Placental pericyte (primary cell): ENCODE measurements at places on chromosomes 2 and 18. TPM values are rescaled to one million over a fixed set of nuclear protein-coding genes. Genes with fewer than 3 reads are reported as not detected.

The ANKRD30BL gene
- total RNA-seq = 0.14 TPM in 1 of 2 replicates, not detected in the other

The TMEM178A gene
- total RNA-seq = 0.14 and 0.88 TPM in 2 replicates

The NDUFB3 gene
- total RNA-seq = 20.8 and 28.5 TPM in 2 replicates

The NFE2L2 gene
- 51.0 and 116 TPM in 2 replicates for total RNA-seq

The KIAA1328 gene
- 3.3 and 7.9 TPM in 2 replicates for total RNA-seq

The COLEC12 gene
- 15.0 and 28.9 TPM in 2 replicates for total RNA-seq

The CDH7 gene
- total RNA-seq = not detected in 2 replicates

The RAD51AP2 gene
- under 0.01 TPM in 1 of 2 replicates, not detected in the other for total RNA-seq

The REG3G gene
- not detected in 2 replicates for total RNA-seq

The SOX11 gene
- total RNA-seq = under 0.01 and 0.14 TPM in 2 replicates

The CD226 gene
- total RNA-seq = 1.1 and 1.5 TPM in 2 replicates

The ABHD3 gene
- total RNA-seq = 5.3 and 7.9 TPM in 2 replicates

The LANCL1 gene
- total RNA-seq = 16.2 and 43.7 TPM in 2 replicates

The CD302 gene
- total RNA-seq = 3.6 and 4.2 TPM in 2 replicates

The LIMS4 gene
- total RNA-seq = 18.6 and 22.8 TPM in 2 replicates

The FAM110C gene
- not detected in 2 replicates for total RNA-seq

The LDLRAD4 gene
- 0.14 and 0.88 TPM in 2 replicates for total RNA-seq

The UGT1A5 gene
- total RNA-seq = not detected in 2 replicates

The PPP4R1 gene
- total RNA-seq = 94.1 and 146 TPM in 2 replicates

The SULT1C2 gene
- not detected in 2 replicates for total RNA-seq

The HRH4 gene
- total RNA-seq = under 0.01 and 0.14 TPM in 2 replicates

The TRABD2A gene
- total RNA-seq = 1.8 and 2.6 TPM in 2 replicates

The RESP18 gene
- not detected in 2 replicates for total RNA-seq

The CERKL gene
- 0.14 TPM in 1 of 2 replicates, not detected in the other for total RNA-seq

The CNOT9 gene
- 65.2 and 86.3 TPM in 2 replicates for total RNA-seq

The IL1R2 gene
- total RNA-seq = not detected in 2 replicates

The ERICH2 gene
- not detected in 2 replicates for total RNA-seq

The SATB2 gene
- total RNA-seq = 0.88 and 18.2 TPM in 2 replicates
